ENCODE measurements at places on chromosomes 12 and 14.
A peak's percentile ranks its signal among the peaks of the same experiment; 100 is the strongest.

DNA sequence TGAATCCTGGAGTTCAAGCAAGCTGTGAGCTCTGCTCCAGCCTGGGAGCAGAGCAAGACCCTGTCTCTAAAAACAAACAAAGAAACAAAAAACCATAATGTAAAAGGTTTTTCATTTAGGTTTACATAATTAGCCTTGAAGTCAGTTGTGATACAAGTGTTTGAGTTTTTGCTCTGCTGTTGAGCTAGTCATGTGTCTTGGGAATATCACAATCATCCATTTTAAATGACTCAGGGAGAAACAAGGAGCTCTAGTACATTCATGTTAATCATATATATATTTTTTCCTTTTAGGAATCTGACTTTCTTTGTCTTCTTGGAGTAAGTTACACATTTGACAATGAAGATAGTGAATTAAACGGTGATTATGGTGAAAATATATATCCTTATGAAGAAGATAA lies 12.9 kb downstream of the MIA2 start:
- no peak for DNase-seq

DNA sequence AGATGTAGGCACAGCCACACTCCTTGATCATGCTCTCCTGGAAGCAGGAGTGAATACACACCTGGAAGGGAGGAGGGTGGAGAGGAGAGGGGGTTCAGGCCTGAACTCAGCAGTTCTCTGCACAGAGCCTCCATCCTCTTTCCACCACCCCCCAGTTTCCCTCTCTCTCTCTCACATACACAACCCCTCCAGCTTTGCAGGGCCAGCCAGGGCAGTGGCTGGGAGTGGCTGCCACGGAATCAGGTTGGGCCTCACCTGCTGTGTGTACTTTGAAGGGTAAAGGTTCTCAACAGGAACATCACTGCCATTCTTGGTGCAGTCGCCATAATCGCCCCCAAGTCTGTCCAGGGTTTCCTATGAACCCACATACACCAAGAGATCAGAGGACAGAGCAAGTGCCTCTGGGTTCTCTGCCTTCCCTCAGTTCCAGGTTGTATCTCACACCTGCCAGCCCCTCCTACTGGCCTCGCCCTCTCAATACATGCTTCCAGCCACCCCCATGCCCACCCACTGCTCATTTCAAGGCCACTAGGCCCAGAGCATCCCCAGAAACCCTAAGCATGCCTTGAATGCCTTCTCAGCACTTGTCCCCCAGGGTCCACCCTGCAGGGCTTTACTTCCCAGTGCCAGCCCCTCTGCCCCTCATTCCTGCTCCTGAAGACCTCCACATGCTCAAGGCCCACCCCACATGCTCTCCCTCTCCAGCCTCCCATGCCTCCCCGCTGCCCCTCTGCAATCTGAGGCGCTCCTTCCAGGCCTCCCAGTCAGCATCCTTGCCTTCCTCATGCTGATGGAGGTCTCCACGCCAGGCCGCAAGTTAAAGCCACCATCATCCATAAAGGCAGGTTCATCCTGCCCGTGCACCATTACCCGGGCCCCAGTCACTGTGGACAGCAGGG lies 12.9 kb upstream of the TNFRSF1A start:
- DNase-seq: no peak

- DNase-seq: no peak
These were observed 23.8 kb downstream of the NEUROD4 start for GRCh38 chr12:55043542-55043941.

- no peak for DNase-seq
These were observed 112.3 kb upstream of the AMIGO2 start for GRCh38 chr12:47192051-47192450.

DNA sequence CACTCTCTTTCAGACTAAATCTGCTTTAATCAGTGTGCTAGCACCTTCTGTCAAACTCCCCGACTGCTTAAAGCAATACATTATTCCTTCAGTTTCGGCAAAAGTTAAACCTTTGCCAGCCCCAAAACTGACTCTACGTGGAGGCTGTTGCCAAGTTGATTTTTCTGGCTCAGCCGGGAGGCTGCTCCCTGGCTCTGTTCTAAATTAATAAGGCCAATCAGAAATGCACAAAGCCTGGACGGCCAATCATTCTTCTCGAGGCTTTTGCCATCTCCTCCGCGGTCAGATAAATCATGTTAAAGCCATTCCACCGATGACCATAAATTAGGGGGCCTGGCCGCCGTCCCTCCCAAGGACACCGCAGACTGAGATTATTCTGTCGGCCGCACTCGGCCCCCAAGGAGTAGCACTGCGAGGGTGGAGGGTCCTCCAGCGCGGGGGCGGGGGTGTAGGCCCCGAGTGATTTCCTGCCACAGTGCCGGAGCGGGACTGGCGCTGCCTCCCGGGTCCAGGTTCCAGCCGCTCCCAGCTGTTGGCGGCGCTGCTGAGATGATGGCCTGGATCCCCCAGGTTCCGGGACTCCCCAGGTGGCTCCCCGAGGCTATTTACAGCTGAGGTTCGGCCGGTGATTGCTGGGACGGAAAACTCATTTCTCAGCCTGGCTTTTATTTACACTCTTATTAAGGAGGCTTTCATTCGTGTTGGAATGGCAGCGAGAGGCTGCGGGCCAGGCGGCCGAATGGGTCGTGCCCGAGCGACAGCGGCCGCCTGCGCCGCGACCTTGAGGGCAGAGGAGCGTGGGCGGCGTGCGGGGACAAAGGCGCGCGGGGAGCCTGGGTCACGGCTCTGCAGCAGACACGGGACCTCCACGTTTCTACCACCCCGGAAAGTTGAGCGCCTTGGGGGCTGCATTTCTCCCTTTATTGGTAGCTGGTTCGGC lies 165.1 kb downstream of the MON2 start:
- no peak for DNase-seq

GRCh38 chr12:111409780-111410430 lies 4.2 kb downstream of the SH2B3 start:
- no peak for DNase-seq

DNA sequence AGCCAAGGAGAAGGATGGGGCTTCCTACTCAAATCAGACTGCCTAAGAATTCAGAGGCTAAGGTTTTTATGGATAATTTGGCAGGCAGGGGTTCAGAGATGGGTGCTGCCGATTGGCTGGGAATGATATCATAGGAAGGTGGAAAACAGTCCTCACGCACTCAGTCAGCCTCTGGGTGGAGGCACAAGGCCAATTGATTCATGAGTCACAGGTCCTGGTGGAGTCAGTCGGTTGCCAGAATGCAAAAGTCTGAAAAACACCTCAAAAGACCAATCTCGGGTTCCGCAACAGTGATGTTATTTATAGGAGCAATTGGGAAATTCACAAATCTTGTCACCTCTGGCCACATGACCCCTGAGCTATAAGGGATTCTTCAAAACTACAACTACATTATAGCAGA lies 105.5 kb downstream of the GXYLT1 start:
- DNase-seq: no peak

DNA sequence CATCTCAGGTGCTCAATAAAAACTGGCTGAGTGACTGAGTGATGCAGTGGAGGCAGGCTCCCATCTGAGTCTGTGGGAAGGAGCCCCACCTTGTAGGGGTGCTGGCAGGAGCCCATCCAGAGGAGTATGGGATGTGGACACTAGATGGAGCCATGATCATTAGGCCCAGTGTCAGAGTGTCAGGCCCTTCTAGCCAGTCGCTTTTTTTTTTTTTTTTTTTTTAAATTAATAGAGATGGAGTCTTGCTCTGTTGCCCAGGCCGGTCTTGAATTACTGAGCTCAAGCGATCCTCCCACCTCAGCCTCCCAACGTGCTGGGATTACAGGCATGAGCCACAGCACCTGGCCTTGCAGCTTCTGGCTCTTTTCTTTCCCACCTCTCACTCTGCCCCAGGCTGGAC lies 11.5 kb downstream of the RITA1 start:
- peak; percentile 50 for DNase-seq

DNA sequence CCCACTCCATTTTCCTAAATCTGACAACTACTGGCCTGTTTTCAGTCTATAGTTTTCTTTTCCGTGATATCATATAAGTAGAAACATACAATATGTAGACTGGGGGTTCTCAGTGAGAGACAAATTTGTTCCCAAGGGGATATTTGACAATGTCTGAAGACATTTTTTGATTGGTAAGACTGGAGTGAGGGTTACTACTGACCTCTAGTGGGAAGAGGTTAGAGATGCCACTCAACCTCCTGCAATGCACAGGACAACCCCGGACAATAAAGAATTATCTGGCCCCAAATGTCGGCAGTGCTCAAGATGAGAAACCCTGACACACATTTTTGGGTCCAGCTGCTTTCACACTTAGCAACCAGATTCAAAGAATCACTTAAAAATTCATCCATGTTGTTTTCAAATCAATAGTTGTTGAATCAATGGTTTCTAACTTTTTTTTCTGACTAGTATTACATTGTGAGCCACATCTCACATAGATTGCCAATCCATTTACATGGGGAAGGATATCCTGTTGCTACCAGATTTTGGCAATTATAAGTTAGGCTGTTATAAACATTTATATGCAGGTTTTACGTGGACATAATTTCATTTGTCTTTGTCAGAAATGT lies 307.1 kb downstream of the RPL10L start:
- peak; percentile 4 for DNase-seq

- no peak for DNase-seq
These were observed 1.2 kb upstream of the DCAF11 start for GRCh38 chr14:24113379-24113800.

DNA sequence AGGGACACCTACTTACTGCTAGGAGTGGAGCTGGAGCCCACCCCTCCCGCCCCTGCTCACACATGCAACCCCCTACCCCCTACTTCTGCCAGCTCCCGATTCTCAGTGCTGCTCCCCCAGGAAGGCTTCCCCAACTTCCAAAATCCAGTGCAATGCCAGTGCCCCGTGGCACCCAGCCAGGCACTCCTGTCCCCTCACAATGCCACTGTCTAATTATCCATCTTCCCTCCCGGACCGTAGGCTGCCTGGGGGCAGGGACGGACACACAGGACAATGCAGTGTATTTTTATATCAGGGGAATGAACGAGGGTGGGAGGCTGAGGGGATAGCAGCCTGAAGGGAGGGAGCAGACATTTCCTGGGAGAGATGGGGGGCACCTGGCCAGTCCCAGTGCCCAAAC lies 12.4 kb downstream of the OTUB2 start:
- DNase-seq: no peak

DNA sequence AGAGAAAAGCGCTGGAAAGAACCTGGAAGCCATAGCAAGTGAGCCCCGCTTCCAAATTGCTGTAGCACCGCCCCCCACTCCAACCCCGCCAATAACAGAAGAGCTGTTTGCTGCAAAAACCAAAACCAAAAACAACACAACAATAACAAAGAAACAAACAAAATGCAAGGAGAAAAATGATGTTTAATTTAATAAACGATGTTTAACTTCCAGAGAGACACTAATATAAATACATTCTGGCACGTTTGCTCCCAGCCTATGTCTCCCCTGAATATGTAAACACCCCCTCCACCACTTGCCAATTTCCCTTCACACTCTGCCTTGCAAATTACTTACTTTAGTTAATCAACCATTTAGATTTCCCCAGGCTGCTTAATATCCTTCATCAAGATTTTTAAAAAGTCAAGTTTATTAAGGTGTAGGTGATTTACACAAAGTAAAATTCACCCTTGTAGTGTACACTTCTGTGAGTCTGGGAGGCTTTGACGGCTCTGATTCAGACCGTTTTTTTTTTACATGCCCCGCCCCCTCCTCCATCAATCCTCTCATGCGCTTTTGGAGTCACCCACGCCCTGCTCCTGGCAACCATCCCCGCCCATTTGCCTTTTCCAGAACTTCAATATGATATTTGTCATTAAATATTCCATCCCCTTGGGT lies 482 bp upstream of the IFI27L2 start:
- no peak for DNase-seq

DNA sequence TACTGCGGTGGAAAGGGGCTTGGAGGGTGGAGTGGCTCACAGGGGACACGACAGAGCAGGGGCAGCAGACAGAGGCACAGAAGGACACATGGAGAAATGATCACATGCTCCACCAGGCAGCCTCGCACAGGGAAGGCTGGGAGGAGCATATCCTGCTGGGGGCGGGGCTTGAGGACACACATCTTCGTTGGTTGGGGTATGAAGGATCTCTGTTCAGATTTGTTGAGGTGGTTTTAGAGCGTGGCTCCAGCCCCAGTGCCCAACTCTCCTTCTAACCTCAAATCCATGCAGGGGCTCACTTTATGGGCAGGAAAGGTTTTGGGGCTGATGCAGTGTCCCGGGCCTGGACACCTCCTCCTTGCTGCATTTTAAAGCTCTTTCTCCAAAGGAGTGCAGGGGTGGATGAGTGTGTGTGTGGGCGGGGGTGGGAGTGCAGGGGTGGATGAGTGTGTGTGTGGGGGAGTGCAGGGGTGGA lies 733 bp upstream of the P3H3 start:
- DNase-seq: peak; percentile 58

DNA sequence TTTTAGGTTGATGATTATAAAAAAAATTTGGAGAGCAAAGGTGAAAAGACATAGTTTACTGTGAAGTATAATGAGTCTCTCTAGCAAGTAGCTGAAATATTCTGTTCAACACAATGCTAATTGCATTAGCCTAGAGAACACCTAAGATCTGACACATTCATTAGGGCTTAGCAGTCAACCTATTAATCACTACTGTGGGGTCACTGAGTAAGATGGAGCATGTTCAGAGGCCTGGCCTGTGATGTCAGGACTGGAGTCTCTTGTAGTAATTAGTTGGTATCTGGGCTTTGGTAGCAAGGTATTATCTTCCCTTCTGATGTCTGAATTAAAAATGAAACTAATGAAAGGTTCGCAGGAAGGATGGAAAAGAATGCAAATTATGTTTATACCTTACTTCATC lies 112.7 kb downstream of the SLC16A7 start:
- DNase-seq: no peak

DNA sequence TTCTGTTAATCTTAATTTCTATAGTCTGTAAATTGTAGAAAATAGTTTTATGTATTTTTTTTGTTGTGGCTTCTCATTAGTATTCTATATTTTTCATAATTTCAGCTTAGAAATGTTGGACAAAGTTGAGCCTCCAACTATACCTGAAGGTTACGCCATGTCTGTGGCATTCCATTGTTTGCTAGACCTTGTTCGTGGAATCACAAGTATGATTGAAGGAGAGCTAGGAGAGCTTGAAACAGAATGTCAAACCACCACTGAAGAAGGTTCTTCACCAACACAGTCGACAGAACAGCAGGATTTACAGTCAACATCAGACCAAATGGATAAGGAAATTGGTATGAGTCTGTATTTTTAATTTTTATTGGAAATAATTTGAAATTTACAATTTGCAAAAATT lies 65.7 kb downstream of the MON2 start:
- DNase-seq: no peak

DNA sequence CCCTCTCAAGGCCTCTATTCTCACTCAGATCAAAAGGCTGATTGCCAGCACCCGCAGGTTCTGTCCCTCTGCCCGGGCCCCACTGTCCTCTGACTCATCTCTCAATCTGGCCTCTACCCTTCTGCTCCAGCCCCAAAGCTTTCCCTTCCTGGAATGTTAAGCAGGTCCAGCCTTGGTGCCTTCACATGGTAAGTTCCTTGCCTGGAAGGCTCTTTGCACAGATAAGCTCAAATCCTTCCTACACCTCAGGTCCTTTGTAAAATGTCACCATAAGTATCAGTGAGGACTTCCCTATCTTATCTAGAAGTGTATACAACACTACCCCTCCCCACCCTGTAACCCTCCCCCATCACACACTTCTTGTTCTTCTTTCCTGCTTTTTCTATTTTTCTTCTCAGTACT lies 22.2 kb downstream of the LPCAT3 start:
- no peak for DNase-seq

GRCh38 chr14:103541709-103542604 lies 13.0 kb downstream of the TRMT61A start:
- no peak for DNase-seq

- DNase-seq: no peak
These were observed 2.4 kb downstream of the CEP170B start for GRCh38 chr14:104867371-104868059.
